ENCODE measurements at places on chromosomes 6 and 20.

GRCh38 chr6:52337633-52338290 lies 24.2 kb upstream of the PAQR8 start:
- no peak for DNase-seq

- DNase-seq = no peak
These were observed 31.8 kb downstream of the CNKSR3 start for GRCh38 chr6:154478701-154479060.

GRCh38 chr6:74826263-74826662 lies 379.6 kb downstream of the COL12A1 start:
- no peak for DNase-seq

DNA sequence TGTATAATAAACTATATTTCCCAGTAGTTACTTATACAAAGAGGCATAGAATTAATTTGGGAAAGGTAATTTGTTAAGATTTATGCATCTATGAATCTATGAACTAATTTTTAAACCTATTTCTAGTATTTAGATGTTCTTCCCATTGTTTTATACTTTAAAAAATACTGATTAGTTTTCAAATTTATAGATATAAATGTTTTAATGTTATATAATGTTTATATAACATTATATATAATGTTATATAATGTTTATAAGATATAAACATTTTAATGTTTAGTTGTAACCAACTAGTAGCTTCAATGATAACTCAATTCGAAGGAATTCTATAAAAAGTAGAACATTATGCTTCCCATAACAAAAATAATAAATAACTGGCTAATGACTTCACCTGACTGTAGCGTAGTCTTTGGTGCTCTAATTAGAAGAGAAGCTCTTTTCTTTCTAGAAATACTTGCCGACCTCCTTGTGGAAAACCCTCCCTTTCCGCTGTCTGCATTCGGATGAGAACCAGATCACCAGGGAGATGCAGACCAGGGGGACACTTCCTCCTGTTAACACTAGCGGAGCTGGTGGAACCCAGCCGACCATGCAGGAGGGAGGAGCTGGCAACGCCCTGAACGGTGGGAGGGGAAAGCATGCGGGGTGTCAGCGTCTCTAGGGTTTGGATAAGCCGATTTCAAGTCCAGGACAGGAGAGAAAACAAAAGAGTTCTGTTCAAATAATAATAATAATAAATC lies 158.4 kb downstream of the OR2B2 start:
- DNase-seq = peak; percentile 77

DNA sequence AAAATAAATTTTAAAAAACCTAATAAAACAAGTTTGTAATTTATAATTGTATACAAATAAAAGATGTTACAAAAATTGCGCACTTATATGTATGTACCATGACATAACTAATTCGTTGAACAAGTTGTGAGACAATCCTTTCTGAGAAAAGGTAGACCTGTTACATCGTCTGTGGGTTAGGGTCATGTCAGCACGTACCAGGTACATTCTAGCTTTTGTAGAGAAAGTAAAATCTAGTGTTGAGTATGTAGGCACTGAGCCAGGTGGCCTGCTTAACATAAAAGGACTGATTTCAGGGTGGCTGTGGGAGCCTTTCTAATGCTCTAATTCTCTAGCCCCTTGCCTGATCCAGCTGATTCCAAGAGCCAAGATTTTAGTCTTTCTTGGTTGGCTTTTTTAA lies 10.4 kb downstream of the RPL7L1 start:
- no peak for DNase-seq

DNA sequence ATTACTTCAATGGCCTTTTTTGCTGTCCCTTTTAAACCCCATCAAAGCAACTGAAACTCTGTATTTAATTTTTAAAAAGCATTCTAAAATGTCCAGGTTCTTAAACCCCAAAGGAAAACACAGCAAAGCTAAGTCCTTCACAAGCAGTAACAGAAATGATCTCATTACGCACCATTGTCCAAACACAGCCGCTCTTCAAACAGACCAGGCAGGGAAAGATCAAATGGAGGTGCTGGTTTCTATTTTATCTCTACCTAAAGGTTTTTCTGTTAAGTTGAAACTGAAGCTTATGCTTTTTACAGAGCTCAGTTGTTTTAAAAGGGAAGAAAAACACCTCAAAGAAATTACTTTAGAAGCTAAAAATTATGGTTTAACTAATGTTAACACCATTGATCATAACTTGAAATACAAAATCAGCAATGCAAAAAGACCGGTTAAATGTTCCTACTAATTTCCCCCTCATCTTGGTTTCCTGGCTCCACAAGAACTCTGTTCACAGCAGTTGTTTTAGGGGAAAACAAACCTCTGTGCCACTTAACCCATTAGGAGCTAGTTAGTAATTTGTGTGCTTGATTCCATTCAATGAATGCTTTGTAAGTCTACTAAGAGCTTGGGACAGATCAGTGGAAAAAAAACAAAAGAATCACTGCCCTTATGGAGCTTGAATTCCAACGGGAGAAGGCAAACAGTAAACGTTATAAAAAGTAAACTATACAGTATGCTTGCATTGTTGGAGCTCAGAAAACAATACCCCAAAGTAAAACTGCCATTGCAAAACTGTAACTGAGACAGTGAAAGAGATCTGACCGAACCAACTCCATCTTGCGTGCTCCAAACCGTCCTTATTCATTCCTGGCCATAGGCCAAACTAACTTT lies 87.4 kb downstream of the CD24 start:
- no peak for DNase-seq

GRCh38 chr6:159801935-159802334 lies 1.9 kb downstream of the PNLDC1 start:
- no peak for DNase-seq

GRCh38 chr6:53951383-53951782 lies 156.6 kb downstream of the LRRC1 start:
- DNase-seq = no peak

DNA sequence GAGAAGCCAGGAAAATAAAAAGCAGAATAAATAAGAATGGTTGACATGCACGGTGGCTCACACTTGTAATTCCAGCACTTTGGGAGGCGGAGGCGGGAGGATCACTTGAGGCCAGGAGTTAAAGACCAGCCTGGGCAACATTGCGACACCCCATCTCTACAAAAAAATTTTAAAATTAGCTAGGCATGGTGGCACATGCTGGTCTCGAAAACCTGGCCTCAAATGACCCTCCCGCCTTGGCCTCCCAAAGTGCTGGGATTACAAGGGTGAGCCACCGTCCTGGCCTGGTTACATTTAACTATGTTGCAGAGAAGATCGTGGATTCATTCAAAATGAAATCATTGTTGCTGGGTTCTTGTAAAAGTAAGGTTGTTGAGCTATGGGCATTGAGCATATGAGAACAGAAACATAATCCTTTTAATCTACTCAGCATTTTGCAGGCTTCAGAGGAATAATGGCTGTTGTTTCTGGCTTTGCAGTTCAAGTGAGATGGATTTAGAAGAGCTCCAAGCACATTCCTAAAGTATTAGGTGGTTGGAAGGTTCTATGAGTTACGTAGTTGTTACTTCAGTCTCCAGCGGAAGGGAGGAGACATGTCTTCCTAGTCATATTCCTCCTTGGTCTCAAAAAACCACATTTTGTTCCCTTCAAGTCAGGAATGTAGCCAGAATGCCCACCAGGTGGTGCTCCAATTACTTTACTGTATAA lies 45.6 kb upstream of the RAB23 start:
- no peak for DNase-seq

- DNase-seq = no peak
These were observed 4.8 kb downstream of the CST5 start for GRCh38 chr20:23874747-23875146.

- peak; percentile 70 for DNase-seq
These were observed 620 bp downstream of the HIVEP1 start for GRCh38 chr6:12012558-12013306.

DNA sequence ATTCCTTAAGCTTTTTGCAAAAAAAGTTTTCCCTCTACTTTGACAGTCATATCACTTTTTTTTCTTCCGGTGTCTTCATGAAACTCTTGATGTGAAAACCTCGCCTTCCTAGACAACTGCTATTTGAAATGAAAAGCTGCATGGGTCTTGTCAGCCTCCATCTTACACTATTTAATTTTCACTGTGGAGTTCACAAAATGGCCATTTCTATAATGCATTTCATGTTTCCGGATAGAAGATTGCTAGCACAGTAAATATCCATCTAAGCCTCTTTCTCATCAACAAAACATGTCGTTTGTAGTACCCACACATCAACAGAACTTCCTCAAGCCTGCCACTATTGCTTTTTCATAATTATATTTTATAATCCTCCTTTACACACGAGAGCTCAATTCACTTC lies 204.9 kb upstream of the ID4 start:
- no peak for DNase-seq

DNA sequence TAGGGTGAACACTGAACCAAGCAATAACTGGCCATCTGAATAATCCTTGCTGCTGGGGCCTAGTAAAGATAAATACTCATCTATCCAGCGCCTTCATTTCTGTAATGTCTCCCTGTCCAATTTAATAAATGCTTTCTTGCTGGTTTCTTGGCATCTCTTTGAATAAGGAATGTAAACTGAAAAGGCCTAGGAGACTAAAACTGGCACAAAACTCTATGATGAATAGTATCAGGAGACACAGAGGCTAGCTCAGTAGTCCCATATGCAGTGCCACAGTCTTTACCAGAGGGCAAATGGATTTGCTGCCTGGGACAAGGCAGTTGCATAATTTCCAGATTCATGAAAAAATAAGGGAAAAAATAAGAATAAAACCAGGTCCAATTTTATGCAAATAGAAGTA lies 324.4 kb downstream of the CENPW start:
- DNase-seq = no peak

DNA sequence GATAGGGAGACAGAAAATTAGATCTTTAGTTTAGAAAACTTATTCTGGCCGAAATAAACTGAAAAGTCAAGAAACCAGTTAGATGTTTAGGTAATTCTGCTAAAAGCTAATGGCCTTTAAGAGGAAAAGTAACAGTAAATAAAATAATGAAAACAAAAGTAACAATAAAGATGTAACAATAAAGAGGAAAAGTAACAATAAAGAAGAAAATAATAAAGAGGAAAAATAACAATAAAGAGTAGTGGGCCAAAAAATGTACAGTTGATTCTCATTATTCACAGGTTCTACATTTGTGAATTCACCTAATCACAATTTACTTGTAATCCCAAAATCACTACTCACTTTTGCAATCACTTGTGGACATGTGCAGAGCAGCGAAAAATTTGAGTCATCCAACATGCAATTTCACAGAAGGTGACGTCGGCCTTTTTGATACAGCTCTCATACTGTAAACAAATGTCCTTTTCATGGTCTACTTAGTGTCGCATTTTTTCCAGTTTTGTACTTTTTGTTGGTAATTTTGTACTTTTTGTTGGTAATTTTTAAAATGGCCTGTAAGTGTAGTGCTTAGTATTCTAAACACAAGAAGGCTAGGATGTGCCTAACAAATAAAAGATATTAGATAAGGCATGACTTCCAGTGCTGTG lies 24.0 kb downstream of the HBS1L start:
- no peak for DNase-seq

- DNase-seq = no peak
These were observed 991 bp downstream of the UQCC2 start for GRCh38 chr6:33710296-33711121.

- DNase-seq = no peak
These were observed 12.1 kb upstream of the ZBTB9 start for GRCh38 chr6:33442283-33442682.

- no peak for DNase-seq
These were observed 45.4 kb downstream of the SYNJ2 start for GRCh38 chr6:158026901-158027589.

DNA sequence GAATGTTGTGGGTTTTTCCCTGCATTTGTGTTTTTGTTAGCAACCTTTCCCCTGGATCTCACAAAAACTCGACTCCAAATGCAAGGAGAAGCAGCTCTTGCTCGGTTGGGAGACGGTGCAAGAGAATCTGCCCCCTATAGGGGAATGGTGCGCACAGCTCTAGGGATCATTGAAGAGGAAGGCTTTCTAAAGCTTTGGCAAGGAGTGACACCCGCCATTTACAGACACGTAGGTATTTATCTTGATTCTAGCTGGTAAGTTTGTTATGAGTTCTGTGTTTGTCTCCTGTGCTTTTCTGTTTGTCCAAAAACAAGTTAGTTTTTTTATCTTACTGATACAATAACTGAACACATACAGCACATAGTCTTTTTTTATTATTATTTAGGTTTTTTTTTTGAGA lies 3.0 kb downstream of the SLC25A27 start:
- no peak for DNase-seq

DNA sequence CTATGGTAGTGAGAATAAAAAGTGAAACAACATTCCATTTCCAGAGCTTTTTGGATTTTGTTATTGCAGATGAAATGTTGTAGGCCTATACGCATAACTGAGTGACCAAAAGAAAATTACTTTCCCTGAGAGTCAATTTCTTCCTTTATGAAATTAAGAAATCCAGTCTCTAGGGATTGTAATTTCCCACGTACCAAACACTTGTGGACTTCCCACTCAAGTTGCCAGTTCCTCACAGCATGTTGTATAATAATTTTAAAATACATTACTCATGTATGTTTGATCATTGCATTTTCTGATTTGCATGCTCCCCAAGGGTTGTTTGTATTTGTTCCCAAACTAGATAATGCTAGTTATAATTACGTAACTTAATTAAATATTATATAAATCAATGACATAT lies 12.0 kb upstream of the PRDM1 start:
- DNase-seq = no peak

DNA sequence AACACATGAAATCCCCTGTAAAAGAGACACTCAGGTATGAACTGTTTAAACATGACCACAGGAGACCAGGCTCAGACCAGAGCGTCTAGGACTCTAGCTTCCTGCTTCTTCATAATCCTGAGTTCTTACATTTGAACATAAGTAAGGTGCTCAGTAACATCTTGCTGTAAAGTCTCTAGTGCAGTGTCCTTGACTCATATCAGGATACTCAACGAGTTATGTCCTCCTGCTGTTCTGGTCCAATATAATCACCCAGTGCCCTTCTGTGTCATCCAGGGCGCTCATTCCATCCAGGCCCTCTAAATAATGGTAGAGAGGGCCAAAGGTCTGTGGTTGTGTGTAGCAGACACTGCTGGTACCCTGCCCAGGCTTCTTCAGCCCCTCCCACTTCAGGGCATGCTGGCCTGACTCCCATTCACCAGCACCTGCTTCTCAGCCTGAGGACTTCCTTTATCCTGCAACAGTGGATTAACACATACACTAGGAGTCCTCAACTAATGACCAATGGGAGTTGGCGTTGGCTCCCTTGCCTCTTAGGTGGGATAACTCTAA lies 66.8 kb upstream of the MOCS1 start:
- DNase-seq = no peak

- no peak for DNase-seq
These were observed 97.9 kb downstream of the BMP5 start for GRCh38 chr6:55777469-55777868.

- no peak for DNase-seq
These were observed 48.6 kb upstream of the RCAN2 start for GRCh38 chr6:46539866-46540265.

GRCh38 chr20:39903806-39904465 lies 785.1 kb downstream of the MAFB start:
- DNase-seq = no peak

Measured in stimulated activated CD8-positive, alpha-beta memory T cell treated with anti-CD3 and anti-CD28 coated beads, Interleukin-15, amount 100 ng/mL, for 48 hours (primary cell).